Inflammatory macrophage (primary cell): ENCODE measurements at places on chromosomes 3 and 15.

DNA sequence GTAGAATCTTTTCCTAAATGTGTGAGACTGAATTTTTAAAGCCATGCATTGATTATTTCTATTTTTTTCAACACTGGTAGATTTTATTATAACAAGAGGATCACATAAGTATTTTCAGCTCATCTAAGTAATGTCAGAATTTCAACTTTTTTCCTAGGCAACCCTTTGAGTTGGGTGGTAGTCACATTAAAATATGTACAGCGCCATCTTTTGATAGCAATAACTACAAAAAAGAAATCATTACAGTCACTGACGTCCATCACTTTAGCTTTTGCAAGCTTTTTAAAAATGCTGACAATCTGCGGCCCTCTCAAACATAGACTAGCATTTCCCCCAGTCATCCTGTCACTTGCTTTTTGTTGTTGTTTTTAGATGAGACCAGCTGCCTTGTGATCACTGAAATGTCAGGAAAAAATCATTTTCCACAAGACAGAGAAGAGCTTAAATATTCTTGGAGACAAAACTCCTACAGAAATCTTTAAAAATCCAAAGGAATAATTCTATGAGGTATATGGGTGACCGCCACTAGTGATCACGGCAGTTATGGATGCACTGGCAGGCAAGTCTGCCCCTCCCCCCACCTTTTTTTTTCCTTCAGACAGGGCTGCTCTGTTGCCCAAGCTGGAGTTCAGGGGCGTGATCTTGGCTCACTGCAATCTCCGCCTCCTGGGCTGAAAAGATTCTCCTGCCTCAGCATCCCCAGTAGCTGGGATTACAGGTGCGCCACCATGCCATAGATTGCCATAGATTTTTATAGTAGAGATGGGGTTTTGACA is 384.0 kb upstream of the KCNMB2 start:
- no peak for DNase-seq

GRCh38 chr3:71229905-71230657 is 353.4 kb downstream of the FOXP1 start:
- no peak for DNase-seq

GRCh38 chr15:93866476-93866875 is 364.9 kb upstream of the MCTP2 start:
- no peak for DNase-seq

DNA sequence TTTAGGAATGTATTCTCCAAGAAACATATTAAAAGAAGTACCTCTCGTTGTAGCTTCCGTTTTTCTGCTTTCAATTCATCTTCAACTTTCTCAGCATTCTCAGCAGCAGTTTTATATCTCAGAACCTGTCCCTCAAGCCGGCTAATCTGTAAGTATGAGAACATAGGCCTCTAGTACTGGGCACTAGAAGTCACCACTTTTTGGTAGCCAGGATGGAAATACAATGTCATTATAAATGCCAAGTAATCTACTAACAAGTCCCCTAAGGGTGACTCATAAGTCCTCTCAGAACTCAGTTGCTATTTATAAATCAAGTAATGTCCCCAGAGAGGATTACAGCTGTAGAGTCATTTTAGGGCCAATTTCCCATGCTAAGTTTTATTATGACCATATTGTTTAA is 61.1 kb downstream of the MLH1 start:
- no peak for DNase-seq

DNA sequence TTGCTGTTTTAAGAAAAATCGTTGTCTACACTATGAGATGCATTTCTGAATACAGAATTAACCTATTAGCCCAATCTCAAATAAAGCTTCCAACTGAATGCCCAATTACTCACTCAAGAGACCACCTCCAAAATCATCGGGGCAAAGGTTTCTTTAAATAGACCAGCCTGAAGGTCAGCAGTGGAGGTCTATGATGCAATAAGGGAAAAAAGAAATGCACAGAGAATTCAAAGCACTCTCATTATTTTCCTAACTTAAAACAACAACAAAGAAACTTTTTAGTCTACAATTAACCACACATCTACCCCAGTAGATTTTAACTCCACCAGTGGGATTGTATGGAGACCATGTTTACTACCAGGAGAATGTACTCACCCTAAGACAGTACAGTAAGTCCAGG is 657.7 kb upstream of the CCDC54 start:
- DNase-seq, result no peak

DNA sequence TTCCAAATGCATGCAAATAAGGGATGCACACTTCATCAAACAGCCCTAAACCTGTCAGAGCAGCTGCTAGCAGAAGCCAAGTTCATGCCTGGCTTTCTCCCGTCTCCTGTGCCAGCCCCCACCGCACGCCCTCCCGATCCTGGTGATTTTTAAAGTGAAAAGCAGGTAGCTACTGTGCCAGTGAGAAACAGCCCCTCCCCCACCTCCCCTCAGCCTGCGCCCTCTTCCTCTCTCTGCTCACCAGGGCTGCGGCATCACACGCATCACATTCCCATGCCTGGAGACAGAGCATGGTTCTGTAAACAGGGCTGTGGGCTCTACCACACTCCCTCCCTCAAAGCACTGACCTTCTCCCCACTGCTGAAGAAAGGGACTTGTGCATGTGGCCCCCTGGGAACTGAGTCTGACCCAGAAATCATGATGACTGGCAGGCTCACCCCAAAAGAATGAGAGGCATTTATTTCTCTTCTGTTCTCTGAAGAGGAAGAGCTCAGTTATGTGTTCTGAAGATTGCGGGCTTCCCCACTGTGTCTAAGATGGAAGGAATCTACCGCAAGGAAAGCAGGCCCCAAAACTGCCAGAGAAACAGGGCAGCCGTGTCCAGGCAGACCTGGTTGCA is 14.5 kb upstream of the SLC6A1 start:
- DNase-seq, result no peak

DNA sequence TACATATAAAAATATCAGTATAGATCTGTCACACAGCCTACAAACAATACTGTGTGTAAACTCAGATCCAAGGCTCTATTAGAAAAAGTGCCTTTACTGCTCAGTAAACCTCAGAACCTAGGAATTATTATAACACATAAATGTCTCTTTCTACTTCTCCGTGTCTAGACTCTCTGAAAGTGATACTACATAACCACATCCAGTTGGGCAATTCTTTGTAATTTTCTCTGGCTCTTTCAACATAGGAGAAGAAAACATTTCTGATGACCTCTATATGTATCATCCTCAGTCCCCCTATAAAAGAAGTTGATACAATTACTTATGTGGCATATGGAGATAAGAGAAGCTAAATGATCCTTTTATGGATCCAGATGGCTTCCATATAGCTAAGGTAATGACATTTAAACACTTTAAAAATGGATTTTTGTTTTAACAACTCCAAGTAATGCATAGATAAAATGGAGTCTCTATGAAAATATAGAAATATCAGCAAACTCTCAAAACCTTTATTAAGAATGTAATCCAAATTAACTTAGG is 104.5 kb downstream of the LSAMP start:
- DNase-seq, result no peak

- DNase-seq, result peak; percentile 37
Measured at GRCh38 chr15:49045751-49046219, 461 bp downstream of the SECISBP2L start.

GRCh38 chr3:14623569-14624051 is 28.0 kb upstream of the CCDC174 start:
- no peak for DNase-seq

DNA sequence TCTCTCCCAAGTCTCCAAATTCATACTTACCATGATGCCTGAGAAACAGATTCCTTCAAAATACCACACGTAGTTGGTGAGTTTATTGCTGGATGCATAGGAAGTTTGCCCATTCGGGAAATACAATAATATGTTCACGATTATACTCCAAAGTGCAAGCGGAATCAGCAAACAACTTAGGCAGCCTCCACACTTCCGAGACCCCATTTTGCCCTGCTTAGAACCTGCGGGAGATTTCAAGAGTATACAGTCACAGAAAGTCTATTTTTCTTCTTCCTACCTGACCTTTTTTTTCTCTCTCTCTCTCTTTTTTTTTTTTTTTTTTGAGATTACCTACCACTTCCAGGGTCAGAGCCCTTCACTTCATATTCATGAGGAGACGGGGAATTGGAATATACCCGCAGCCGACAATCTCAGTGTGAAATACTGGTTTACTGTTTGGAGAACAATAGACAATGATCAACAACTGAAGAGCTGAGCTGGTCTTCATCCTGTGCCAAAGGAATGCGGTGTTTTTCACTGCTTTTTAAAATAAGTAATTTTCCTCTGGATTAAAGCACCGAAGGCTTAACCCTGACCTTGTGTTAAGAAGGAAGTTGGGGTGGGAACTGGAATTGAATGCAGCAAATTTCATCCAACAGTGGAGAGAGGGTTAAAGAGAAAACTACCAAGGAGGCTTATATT is at the start of gene TM4SF18:
TSS of gene TM4SF18 (minus strand) at position 461 of the 684 bp plus-strand sequence. CDS start at position 207, 254 bp downstream.
- DNase-seq, result no peak

DNA sequence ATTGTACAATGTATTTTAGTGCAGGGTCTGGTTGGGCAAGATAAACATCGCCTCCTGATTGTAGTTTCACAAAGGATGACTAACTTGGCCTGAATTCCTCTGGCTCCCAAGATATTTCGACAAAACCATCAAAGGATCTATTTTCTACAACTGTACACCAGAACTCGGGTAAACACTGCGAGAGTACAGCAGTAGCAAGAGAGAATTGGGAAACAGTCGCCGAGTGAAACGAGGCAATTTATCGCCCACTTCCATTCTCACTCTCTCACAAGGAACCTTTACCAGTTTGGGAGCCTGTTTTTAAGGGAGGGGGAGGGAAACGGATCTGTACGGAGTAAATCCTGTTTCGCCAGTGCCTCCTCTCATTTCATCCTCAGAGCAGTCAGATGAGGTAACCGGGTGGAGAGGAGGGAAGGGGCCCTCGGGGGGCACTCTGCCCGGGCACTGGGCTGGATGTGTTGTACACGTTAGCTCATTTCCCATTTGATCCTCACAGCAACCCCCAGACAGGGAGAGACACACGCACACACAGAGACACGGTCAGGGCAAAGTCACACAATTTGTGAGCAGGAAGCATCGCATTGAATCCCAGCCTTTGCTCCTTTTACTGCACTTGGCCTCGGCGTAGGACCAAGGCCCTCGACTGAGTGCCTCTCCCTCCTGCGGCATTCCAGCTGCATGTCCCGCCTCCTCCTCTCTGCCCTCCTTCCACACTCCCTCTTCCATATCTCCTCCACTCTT is 120.1 kb downstream of the LIPC start:
- DNase-seq, result peak; percentile 92

DNA sequence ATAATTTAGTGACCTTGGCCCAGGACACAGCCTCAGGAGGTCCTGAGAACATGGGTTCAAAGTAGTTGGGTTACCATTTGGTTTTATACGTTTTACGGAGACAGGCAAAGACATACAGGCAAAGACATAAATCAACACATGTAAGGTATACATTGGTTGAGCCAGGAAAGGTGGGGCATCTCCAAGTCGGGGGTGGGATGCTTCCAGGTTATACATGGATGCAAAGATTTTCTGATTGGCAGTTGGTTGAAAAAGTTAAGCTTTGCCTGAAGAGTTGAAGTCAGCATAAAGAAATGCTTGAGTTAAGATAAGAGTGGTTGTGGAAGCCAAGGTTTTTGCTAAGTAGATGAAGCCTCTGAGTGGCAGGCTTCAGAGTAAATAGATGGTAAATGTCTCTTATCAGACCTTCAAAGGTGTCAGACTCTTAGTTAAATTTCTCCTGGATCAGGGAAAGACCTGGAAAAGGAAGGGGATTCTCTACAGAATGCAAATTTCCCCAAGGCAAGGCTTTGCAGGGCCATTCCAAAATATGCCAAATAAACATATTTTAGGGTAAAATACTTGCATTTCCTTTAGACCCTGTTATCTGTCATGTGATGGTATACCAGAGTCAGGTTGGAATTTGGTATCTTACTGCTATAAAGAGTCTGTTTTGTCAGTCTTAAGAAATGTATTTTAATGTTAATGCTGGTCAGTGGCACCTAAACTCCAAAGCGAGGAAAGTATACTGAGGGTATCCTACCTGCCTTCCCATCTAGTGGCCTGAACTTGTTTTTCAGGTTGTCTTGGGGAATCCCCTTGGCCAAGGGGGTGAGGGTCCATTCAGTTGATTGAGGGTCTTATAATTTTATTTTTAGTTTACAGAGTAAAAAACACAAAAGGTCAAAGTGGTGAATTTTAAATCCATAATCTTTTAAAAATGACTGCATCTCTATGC is 8.2 kb upstream of the PDHB start:
- no peak for DNase-seq

- no peak for DNase-seq
Measured at GRCh38 chr3:114332342-114333179, 38.7 kb downstream of the TIGIT start.
